Left ventricle myocardium superior (tissue), 1 donor: ENCODE measurements at places on chromosomes 12 and 14. TPM values are rescaled to one million over a fixed set of nuclear protein-coding genes. Genes with fewer than 3 reads are reported as not detected.

NFE2 gene
- 0.74 TPM for total RNA-seq

AQP6 gene
- not detected for total RNA-seq

SLC6A15 gene
- total RNA-seq = 0.32 TPM

YEATS4 gene
- total RNA-seq = 12.8 TPM

C12orf54 gene
- total RNA-seq = not detected

- no peak for DNase-seq
These were observed 53.1 kb upstream of the DDX11 start for GRCh38 chr12:31020385-31021166.

- DNase-seq = no peak
These were observed 176.1 kb downstream of the RMST start for GRCh38 chr12:97638739-97639138.

DNA sequence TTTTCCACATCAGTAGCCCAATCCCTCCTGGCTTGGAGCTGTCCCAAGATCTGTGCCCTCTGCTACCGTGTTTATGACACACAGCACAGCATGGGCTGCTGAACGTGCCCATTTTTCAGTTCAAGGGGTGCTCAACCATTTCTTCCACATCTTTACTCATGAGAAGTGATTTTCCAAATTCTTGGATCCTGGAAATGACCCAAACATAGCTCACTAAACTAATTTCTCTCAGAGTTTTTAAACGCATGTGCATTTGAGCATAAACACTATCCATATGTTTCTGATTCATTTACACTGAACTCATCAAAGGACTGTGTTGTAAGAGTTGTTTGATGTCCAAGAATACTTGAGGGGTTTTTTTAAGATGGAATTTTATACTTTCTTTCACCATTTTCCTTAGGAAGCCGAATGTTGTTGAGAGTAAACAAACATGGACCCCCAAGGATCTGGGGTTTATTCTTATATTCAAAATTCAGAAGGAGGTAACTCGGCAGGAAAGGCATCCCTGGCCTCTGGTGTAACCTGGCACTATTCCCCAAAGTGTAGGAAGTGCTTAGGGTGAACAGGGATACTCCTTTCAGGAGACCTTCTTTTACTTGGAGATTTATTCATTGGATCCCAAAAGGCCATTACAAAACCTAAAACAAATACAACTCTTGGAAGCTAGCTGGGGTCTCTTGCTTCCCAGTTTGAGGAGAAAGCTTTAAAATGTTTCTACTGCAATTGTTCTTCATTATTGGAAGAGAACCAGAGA, 215.0 kb downstream of the BMP4 start:
- DNase-seq = no peak

- peak; percentile 36 for DNase-seq
These were observed 150.2 kb downstream of the ADGRD1 start for GRCh38 chr12:131103669-131104462.

- no peak for DNase-seq
These were observed 18.9 kb upstream of the HSPB8 start for GRCh38 chr12:119159844-119160243.

DNA sequence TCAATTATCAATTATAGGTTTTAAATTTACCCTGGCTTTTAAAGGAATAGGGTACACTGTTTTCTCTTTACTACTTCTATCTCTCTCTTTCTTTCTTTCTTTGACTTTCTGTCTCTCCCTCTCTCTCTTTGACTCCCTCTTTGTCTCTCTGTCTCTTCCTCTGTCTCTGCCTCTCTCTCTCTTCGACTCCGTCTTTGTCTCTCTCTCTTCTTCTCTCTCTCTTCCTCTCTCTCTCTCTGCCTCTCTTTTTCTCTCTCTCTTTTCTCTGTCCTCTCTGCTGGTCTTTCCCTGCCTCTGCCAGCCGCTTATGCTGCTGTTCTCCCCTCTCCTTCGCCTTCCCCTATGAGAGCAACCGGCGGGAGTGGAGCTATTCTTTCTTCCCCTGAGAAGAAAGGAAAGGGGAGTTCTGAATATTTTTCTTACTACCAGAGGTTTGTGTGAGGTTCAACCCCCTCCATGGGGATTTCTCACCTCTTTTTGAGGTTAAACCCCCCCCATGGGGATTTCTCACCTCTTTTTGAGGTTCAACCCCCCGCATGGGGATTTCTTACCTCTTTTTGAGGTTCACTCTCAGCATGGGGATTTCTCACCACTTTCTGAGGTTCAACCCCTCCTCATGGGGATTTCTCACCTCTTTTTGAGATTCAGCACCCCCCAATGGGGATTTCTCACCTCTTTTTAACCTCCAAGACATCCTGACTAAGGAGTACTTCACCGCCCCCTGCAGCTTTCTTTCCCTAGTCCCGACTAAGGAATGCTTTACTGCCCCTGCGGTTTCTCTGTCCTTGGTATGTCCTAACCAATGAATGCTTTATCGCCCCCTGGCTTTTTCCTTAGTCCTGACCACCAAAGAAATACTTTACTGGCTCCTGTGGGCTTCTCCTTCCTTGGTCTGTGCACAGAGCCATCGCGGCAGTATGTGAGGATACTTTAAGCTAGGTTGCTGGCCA, 27.4 kb upstream of the DDHD1 start:
- no peak for DNase-seq

DNA sequence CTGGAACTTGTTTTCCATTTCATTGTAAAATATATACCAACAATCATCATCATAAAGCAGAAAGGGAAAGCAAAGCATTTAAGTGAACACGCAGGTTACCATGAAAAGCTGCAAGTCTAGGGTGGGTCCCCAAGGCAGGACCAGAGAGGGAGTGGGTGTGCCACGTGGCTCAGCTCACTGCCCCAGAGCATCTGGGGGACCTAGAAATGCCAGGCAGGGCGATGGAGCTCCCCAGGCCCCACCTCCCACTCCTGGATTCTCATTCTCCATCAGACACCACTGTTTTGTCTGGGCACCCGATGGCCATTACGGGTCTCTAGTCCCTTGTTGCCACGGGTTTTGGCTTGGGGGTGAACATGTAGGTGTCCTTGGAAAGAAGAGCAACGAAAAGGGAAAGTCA, 34.7 kb downstream of the BCL11B start:
- DNase-seq = no peak

GRCh38 chr12:18483698-18484325, 222.5 kb downstream of the PIK3C2G start:
- no peak for DNase-seq

- no peak for DNase-seq
These were observed 11.5 kb downstream of the RIMKLB start for GRCh38 chr12:8709124-8709830.

GRCh38 chr14:88535149-88535548, 19.7 kb downstream of the PTPN21 start:
- no peak for DNase-seq

DNA sequence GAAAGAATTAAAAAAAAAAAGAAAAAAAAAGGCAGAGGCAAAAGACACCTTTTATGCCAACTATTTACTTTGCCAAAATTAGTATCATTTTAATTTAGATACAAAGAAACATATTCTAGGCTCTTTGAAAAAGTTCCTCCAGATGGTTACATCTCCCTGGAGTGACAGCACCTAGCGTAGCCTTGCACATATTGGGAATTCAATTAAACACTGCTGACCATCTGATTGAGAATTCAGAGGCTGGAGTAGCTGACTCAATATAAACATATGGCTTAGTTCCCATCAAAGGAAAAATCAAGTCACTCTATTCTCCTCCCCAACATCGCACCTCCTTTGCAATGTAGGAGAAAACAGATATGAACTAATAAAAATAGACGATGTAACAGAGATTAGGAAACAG, 36.4 kb downstream of the ANKS1B start:
- DNase-seq = no peak
